ENCODE measurements at places on chromosomes 1 and 21.
A peak's percentile ranks its signal among the peaks of the same experiment; 100 is the strongest.

- no peak for DNase-seq
Observed at GRCh38 chr1:229310833-229311232, 32.0 kb downstream of the CCSAP start.

DNA sequence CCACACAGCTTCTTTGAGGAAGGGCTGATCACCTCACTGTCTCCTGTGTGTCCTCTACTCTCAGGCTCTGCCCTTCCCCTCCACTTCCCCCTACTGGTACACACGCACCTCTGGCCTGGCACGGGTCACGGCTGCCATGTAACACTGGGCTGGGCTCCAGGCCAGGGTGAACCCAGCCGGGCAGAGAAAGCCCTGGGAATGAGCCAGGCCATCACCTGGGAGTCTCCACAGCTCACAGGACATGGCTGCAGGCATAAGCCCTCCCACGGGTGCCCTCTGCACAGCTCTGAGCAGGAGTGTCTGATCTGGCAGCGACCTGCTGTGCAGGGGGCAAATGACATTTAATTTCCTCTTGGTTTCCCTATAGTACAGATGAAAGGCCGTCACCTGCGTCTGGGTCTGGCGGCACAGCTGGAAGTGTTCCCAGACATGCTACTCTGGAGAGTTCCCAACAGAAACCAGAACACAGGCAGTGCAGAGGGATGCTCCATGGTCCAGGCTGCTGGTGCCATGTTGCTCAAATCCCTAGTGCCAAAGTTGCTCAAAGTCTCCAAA lies 61.2 kb downstream of the ERI3 start:
- no peak for DNase-seq

GRCh38 chr1:10045480-10046355 lies 13.0 kb downstream of the UBE4B start:
- DNase-seq, result peak; percentile 70

- DNase-seq, result no peak
Observed at GRCh38 chr1:35377555-35377954, 109.0 kb downstream of the ZMYM4 start.

- no peak for DNase-seq
Observed at GRCh38 chr1:3664700-3665375, 12.5 kb downstream of the TP73 start.

DNA sequence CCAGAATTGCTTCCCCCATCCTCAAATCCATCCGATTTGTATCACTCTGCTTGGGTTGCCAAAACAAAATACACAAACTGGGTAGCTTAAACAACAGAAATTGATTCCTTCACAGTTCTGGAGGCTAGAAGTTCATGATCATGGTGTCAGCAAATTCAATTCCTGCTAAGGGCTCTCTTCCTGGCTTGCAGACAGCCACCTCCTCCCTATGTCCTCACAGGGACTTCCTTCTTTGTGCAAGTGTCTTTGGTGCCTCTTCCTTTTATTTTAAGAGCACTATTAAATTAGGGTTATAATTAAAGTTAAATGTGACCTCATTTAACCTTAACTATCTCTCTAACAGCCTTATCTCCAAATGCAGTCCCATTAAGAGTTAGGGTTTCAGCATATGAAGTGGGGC lies 112.8 kb downstream of the PLPP3 start:
- DNase-seq, result no peak

DNA sequence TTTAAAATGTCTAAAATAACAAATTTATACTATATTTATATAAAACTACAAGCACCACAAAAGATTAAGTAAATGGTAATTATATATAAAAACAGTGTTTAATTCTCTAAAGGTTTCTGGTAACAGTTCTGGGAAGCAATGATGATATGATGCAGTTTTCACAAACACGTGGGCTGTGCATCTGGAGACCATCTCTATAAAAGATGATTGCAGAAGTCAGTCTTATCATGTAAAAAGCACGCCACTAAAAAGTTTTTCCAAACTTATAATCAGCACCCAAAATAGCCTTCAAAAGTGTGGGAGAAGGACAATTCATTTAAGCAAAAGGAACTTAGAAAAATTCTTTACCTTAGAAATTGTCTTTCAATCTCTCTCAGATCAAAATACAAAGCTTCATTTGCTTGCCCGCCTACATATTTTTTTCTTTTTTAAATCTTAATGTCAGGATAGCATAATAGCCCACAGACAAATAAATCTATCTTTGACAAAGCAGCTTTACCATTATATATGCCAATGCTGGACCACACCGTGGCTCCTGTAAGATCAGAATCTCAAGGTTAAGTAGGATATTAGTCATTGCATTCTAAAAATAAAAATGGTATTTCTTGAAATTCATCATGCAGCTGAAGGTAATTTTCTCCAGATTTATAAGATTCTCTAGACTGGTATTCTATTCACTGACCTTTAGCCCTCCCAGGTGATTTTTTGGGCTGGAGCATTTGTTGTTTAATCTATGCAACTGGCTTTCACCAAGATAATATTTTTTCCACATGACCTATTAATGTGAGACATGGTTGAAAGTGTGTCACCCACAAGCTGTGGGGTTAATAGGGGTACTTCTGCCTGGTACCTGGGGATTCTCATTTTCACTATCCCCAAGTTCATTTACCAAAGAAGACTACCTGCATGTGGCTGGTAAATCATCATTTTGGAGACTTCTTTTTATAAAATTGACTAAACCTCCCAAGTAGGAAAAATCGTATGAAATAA lies 189.6 kb upstream of the ST6GALNAC5 start:
- DNase-seq, result no peak

DNA sequence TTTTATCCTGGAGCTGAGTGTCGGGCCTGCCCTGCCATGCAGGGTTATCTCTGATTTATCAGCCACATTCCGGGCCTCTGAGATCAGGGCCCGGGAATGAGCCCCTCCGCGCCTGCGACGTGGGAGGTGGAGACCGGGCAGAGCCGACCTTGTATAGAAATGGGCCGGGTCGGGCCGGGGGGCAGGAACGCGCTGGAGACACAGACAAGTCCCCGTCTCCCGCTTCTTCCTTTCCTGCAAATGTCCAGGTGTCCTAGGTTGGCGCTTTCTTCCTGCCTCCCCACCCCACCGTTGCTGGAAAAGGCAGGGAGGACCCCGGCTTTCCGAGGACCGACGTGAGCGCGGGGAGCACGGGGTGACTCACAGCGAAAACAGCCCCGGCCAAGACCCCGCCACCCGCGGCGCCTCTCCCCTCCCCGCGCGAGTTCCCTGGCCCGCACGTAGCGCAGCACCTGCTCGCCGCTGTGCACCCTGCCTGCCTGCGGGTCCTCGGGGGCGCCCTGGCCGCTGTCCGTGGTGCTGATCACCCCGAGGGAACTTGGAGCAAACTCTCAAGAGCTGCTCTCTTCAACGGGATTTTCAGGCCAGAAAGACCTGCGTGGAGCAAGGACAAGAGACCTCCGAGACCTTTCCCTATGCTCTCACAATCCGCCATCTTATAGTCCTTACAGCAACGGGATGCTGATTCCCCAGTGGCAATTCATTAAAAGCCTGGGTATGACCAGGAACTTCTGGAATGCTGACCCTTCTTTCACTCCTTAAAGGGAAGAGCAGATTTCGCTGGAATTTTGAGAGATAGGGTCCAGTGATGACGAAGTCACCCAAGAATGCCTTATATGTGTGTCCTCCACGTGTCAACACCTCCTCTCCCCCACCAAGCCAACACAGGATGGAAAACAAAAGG lies 475 bp upstream of the NPPB start:
- DNase-seq, result no peak

GRCh38 chr1:67143966-67144365 lies 9.2 kb upstream of the C1orf141 start:
- no peak for DNase-seq

DNA sequence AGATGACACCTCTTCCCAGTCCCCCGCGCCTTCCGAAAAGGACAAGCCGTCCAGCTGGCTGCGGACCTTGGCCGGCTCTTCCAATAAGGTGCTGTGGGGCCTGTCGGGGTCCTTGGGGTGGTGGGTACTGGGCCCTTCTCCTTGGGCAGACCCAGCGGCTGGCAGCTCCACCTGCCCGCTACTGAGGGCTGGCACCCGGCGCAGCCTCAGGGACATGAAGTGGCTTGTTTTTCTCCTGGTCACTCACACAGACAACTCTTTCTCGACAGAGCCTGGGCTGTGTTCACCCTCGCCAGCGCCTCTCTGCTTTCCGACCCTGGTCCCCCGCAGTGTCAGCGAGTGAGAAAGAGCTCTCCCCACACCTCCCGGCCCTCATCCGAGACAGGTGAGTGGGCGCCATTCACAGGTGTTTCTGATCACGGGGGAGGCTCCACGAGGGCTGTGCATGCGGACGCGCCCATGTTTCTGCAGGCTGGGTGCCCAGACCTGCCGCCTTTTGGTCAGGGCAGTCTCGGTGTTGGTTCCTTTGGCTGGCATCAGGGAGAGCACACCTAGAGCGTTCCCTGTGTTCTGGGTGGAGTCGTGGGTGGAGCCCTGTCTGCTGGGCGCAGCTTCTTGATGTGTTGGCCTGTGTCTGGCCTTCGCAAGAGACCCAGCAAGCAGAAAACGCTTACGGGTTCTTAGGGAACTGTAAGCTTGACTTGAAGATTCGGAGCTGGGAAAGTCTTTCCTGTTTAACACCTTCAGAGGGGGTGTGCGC lies 75.1 kb downstream of the SKI start:
- DNase-seq, result no peak

DNA sequence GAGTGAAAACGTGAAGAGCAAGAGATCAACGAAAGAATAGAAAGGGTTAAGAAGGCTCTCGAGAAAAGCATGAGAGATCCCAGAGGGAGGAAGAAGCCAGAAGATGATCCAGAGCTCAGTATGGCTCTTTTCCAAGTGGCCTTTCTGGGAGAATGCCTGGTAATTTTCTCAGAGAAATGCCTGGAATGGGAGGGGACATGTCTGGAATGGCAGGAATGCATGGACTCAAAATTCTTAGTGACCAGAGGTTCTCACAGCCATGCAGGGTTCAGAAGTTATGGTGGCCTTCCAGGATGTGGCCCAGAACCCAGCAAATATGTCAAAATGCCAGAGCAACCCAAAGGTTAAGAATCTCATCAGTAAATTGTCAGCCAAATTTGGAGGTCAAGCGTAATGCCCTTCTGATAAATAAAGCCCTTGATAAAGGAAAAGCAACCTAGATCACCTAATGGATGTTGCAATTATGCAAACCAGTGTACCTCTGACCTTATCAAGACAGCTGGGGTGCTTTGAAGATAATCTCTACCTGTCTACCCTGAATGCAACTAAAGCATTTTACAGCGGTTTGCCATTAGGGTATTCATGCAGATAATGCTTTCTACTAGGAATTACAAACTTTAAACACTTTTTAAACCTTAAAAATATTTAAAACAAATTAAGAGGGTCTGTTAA lies 53.1 kb downstream of the NBPF6 start:
- DNase-seq, result no peak

DNA sequence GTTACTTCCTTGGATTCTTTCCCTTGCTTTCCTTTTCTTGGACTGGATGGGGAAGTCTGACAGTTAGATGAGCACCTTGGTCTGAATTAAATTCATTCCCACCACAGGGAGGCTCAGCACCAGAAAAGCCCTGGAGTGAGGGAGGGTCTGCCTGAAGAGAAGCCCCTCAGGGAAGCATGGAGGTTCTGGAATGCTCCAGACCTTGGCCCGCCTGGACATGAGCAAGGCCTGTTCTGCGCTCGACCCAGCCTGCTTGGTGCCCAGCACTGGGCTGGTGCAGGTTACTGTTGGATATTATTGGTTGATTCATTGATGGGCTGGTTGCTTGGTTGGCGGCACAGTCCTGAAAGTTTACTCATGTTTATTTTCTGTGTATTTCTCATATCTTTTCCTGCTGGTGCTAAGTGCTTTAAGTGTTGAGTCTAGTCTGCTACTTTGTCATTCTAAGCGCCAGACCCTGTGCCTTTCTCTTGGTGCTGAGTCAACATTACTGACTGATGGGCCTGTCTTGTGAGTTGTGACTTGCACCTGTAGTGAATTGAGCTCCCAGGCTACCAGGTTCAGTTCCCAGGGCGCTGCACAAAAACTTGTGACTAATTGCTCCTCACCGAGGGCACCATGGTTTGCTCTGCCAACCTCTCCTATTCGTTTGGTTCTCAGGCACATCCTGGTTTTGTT lies 538.5 kb downstream of the KIF26B start:
- DNase-seq, result no peak

DNA sequence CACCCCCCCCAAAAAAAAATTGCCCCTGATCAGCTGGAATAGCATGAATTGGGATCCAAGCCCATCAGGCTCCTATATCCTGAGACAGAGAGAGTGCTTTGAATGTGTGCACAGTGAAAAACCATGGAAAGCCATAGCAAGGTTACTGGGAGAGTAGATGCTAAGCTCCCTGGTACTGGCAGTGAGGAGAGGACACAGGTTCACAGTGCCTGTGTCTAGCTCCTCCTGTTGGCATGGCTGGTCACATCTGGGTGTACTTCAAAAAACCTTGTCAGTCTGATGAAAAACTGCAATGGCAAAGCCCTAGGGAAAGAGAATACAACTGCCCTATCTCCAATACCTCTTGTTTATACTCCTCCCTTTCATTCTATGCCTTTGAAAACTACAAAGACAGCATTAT lies 12.9 kb downstream of the COPA start:
- DNase-seq, result no peak

Data from NCI-H524 treated with DMSO at 0.1 percent for 48 hours (cell line).